Left hindlimb (tissue), 1 donor: ENCODE measurements at places on chromosomes 7 and 10.

DNA sequence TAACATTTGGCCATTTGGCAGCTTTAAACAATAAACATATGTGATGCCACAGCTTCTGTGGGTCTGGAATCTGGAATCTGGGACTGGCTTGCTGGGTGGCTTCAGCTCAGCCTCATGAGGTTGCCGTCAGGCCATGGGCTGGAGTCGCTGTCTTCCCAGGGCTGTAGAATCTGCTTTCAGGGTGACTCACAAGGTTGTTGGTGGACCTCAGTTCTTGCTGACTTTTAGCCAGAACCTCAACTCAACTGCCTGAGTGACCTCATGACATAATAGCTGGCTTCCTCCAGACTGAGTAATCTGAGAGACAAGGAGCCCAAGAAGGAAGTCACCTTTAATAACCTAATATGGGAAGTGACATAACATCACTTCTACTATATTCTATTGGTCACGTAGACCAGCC, 44.6 kb upstream of the TSPAN13 start:
- no peak for DNase-seq

GRCh38 chr10:61195211-61195610, 251.2 kb upstream of the RHOBTB1 start:
- no peak for DNase-seq

GRCh38 chr10:34507217-34507616, 307.9 kb downstream of the PARD3 start:
- no peak for DNase-seq

- no peak for DNase-seq
Observed at GRCh38 chr10:91219371-91220193, 881 bp upstream of the PCGF5 start.

- DNase-seq: no peak
Observed at GRCh38 chr10:43082746-43083145, 5.9 kb downstream of the RET start.

DNA sequence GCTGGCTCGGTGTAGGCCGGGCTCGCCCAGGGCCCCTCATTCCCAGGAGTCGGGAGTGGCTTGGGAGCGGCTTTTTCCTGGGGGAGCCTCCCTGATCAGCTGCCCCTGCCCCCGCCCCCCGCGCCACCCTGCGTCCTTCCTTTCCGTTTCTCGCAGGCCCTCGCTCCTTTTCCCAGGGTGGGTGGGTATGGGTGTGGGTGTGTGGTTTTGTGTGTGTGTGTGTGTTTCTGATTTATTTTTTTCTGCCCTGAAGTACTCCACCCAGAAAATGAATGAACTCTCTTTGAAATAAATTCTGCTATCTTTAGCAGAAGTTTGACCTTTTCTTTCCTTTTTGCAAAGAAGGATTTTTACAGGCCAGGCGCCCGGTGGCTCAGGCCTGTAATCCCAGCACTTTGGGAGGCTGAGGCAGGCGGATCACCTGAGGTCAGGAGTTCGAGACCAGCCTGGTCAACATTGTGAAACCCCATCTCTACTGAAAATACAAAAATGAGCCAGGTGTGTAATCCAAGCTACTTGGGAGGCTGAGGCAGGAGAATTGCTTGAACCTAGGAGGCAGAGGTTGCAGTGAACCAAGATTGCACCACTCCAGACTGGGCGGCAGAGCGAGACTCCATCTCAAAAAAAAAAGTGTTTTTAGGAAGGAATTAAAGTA, 30.0 kb upstream of the AP5Z1 start:
- DNase-seq: no peak

- no peak for DNase-seq
Observed at GRCh38 chr7:343227-343822, 53.4 kb downstream of the FOXL3 start.

DNA sequence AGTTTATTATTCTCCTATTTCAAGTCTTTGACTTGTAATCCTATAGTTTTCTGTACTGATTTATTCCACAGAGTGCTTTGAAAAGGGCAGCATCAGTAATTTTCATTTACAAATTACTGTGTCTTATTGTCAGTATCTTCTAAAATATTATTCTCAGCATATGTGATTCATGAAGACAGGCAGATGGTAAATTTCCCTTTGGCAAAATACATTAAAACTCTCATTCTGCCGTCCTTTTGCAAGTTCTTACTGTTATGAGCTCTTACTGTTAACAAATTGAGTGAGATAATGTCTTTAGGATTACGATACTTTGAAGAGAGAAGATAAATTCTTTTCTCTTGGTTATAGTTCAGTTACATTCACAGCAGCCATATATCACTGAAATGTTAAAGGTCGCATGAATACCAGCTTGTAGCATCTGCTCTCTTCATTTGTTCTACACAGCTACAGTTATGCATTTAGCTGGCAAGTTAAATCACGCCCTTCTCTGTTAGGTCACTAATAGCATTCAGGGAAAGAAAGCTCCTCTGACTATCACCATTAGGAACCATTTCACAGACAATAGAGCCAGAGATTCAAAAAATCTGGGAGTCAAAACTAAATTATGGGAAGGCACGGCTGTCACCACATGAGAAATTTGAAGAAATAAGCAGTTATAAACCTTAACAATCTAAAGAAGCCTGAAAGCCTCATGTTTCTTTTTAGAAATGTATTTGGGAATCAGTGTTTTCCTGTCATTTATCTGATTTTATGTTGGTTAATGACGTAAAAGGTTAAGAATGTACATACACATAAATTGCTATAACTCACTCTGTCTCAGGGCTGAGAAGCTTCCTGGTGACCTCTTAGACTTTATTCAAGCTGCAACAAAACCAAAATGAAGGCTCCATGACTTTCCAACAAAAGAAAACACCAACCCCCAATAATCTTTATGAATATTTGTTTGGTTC, 109.6 kb upstream of the SP4 start:
- no peak for DNase-seq

DNA sequence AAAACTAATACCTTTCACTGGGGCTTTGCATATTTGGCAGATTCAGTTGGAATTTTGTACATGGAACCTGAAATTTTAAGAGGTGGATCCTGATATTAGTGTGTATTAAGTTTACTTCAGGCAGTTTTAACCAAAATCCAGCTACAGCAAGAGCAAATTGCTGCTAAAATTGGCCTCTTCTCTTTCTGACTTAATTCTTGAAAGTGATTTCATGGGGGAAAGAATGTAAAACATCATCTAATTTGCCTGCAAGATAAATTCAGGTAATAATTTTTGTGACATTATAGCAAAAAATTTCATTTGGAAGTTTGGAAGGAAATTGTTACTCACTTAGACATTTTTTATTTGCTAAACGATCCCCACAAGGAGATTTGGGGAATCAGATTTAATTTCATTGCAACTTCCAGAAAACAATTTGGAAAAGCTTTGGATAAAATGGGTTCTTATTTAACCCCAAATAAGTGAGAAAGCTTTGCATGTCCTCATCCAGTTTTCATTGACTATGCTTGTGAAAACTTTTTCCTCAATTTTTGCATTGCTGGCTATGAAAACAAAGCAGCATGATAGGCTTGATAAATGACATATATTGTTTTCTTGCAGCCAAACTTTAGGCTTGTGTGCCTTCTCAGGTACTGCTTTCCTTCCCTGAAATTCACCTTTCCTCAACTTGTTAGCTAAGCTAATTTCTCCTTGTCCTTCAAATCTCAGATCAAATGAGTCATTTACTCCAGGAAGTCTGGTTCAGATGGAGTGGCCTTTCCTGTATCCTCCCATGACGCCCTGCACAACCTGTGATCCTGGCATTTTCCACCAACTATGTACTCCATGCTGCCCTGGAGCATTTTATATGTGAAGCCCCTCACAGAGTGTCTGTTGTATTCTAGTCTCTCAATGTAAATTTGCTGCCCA, 27.4 kb upstream of the ZNF438 start:
- DNase-seq: no peak

DNA sequence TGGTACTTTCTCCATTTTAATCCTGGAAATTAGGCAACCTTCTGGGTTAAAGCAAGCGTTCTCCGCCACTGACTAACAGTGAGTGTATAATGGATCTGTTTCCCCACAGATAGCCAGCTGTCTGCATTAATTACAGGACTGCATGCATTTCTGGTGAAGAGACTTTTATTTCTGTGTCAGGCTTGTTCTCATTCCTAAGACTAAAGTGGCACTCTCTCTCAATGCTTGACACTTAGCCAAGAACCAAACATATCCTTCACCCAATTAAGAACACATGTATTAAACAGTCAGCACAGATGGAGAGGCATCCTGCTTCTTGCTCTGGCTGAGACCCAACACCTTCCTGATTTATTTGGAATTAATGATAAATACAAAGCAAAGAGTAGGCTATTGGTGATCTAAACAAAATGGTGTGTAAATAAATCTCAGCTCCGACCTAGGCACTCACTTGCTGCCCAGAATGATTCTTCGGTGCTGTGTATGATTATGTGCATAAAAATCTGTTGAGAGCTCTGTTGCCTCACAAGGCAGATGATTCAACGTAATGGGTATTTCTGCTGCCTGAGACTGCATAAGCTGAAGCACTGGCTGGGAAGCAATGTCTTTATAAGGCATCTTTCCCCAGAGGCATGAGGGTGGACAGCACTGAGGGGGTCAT, 16.8 kb downstream of the CALU start:
- no peak for DNase-seq

GRCh38 chr7:32680259-32681173, 185.2 kb downstream of the AVL9 start:
- DNase-seq: no peak

- no peak for DNase-seq
Observed at GRCh38 chr7:114295522-114295921, 119.1 kb upstream of the FOXP2 start.

GRCh38 chr10:93968540-93968945, 25.2 kb upstream of the PLCE1 start:
- no peak for DNase-seq

DNA sequence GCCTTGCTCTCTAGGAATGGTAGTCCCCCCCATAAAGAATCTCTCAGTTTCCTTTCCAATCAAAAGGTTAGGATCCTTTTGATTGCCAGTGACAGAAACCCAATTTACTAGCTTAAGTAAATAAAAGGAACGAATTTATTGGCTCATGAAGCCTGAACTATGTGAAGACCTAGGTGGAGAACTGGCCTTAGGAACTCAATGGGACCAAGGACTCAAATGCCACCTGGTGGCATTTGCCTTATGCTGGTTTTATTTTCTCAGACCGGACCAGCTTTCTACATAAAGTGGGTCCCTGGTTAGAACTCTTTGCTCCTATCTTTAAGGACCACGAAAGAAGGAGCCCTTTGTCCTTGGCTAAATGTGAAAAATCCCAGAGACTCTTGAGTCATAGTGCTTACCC, 25.4 kb downstream of the CFTR start:
- no peak for DNase-seq
